GM19239 (cell line): ENCODE measurements at places on chromosomes 11 and 22.

DNA sequence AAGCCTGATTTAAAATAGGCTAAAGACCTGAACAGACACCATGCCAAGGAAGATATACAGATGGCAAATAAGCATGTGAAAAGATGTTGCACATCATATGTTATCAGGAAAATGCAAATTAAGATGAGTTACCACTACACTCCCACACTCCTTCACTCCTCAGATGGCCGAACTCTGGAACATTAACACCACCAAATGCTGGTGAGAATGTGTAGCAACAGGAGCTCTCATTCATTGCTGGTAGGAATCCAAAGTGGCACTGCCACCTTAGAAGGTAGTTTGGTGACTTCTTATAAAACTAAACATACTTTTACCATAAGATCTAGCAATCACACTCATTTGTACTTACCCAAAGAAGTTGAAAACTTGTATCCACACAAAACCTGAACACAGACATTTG, 2047.3 kb downstream of the LRRC4C start:
- DNase-seq: no peak

DNA sequence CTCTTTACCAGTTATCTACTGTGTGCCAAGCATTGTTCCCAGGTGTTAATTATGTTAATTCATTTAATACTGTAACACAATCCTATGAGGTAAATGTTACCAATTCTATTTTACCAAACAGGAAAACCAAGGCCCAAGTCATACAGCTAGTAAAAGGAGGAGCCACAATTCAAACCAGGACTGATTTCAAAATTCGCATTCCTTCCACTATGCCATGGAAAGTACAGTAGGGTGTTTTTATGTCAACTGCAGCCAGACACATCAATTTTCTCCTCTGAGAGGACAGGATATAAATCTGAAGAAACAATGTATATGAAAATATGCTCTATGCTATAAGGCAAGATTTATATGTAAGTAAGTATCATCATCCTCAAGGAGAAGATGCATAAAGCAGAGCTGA, 104.3 kb downstream of the RPL27A start:
- no peak for DNase-seq

DNA sequence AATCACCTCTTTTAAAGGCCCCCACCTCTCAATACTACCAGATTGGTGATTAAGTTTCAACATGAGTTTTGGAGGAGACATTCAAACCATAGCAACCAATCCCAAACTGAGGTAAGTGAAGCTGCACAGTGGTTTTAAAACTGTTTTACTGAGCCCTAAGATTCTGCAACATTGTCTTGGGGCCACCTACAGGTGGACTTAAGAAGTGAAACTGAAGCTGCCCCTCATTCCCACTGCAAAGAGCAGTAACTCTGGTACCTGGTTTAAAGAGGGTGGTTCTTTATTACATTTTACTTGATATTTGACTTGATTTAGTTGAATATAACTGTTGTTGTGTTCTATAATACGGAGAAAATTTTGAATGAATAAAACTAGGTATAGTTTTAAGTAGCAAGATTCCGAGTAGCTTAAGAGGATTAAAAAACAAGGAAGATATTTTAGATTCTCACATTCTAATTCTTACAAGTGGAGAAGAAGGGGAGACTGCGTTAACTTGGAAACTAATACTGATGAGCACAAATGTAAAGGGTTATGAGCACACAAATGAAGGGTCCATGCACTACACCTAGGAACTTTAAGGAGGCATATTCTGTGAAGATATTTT, 26.7 kb downstream of the SYT9 start:
- peak; percentile 10 for DNase-seq

DNA sequence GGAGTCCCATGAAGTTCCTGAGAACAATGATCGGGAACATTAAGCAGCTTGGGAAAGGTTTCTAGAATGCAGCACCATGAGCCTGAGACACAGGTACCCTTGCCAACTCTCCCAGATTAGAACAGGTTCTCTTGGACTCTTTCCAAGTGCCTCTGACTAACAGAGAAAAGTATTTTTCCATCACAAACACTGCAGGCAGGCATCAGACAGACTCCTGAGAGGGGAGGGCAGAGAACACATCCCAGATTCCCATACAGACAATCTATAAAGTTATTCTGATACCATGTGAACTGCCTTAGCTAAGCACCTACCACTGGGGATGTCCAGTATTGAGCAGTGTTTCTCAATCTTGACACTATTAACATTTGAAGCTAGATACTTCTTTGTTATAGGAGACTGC, 27.3 kb downstream of the SERGEF start:
- no peak for DNase-seq

DNA sequence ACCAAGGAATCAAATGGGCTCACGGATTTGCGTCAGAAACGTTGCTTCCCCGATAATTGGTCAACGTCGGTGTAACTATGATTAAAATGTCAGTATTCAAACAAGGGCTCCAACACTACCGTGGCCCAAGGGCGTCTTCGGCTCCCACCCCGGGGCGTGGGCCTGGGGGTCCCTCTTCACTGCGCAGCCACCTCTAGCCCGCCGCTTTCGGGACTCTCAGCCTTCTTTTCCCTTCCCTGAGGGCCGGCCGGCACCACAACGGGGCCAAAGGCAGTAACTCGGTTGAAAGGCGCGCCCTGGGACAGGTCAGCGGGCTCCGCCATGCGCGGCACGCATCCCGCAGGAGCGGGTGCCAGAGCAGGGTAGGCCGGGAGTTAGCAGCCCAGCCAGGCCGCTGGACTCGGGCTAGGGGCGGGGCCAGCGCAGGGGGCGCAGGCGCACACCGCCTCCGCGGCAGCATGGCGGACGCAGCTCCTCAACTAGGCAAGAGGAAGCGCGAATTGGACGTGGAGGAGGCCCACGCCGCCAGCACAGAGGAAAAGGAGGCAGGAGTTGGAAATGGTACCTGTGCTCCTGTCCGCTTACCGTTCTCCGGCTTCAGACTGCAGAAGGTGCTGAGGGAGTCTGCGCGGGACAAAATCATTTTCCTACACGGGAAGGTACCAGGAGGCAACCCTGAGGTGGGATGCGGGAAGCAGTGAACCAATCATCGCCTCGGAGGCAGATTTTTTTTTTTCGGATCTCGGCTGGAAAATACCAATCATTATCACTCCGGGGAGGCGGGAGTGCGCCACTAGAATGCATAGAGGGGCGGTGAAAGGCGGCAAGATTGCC, at the start of gene DCPS:
Gene DCPS (plus strand): TSS at position 438 of the 834 bp plus-strand sequence. CDS start 21 bp downstream, at position 459.
- DNase-seq: peak; percentile 84

GRCh38 chr11:90491466-90491865, 268.6 kb upstream of the CHORDC1 start:
- DNase-seq: no peak

DNA sequence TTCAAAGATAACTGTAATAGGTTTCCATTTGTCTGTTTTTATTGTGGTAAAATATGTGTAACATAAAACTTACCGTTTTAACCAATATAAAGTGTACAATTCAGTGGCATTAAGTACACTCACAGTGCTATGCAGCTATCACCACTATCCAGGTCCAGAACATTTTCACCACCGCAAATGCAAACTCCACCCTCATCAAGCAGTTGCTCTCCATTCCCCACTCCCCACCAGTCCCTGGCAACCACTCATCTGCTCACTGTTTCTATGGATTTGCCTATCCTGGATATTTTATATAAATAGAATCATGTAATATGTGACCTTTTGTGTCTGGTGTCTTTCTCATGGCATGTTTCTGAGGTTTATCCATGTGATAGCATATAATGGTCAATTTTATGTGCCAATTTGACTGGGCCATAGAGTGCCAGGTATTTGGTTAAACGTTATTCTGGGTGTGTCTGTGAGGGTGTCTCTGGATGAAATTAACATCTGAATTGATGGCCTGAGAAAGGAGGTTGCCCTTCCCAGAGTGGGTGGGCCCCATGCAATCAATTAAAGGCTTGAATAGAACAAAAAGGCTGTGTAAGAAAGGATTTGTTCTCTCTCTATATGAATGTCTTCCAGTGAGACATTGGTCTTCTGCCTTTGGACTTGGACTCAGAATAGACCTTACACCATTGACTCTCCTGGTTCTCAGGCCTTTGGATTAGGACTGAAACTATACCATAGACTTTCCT, 17.2 kb upstream of the SMCO4 start:
- DNase-seq: no peak

GRCh38 chr22:43436868-43437267, 25.1 kb downstream of the MPPED1 start:
- DNase-seq: no peak

- no peak for DNase-seq
These were observed 104.3 kb upstream of the SYT13 start for GRCh38 chr11:45390407-45390806.

DNA sequence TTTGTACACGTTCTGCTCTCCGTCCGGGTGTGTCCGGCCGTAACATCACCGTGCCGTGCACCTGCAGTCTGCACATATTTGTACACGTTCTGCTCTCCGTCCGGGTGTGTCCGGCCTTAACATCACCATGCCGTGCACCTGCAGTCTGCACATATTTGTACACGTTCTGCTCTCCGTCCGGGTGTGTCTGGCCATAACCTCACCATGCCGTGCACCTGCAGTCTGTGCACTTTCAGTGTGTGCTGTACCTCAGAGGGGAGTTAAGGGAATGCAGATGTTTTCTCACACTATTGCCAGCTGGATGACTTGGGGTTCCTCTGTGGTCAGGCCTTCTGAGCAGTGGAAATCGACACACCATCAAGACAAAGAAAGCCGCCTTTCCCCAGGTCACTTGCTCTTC, 4.2 kb downstream of the TTLL8 start:
- DNase-seq: no peak

- DNase-seq: no peak
These were observed 33.3 kb downstream of the DENND5A start for GRCh38 chr11:9231848-9232177.

- DNase-seq: no peak
These were observed 12.0 kb downstream of the PRSS23 start for GRCh38 chr11:86812322-86812670.

DNA sequence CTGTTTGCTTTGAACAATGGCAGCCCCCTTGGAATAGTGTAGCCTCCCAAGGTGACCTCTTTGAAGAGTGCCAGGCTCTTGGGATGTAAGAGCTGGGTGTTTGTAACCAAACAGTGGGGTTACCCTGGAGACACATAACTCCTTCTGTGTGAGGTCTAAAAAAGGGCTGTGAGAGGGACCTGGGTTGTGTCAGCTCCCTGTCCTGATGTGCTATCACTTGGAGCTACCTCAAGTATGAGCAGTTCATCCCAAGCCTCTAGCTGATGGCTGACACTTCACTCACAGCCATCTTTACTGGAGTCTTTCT, 40.2 kb downstream of the TSPAN18 start:
- no peak for DNase-seq

DNA sequence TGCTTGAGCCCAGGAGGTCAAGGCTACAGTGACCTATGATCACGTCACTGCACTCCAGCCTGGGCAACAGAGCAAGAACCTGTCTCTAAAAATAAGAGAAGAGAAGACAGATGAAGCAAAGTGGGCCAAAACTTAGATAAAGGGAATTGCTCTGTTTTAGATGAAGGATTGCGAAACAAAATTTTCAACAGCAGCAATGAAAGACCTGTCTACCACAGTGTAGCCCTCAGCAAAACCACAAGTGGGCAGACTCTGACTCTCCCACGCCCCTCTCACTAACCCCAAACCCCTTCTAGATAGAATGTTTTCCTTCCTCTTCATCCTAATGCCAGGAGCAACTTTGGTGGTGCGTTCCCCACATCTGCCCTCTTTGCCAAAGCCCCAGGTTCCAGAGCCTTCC, 105.6 kb upstream of the ALDH3B2 start:
- no peak for DNase-seq

- DNase-seq: no peak
These were observed 79.0 kb downstream of the TRIM29 start for GRCh38 chr11:120058931-120059330.

DNA sequence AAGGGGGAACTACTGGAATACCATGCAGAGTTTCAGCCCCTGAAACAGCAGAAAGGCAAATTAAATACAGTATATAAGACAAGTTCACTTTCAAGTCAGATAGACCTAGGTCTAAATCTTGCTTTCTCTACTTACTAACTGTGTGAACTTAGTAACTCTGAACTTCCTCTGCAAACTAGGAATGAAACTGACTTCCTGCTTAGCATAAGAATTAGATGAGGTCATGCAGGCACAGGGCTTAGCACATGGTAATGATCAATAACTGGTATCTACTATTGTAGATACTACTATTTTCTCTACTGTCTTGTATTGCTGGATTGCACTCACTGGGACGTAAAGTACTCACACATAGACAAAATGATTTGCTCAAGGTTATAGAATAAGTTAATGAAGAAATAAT, 51.5 kb upstream of the MTNR1B start:
- DNase-seq: no peak

DNA sequence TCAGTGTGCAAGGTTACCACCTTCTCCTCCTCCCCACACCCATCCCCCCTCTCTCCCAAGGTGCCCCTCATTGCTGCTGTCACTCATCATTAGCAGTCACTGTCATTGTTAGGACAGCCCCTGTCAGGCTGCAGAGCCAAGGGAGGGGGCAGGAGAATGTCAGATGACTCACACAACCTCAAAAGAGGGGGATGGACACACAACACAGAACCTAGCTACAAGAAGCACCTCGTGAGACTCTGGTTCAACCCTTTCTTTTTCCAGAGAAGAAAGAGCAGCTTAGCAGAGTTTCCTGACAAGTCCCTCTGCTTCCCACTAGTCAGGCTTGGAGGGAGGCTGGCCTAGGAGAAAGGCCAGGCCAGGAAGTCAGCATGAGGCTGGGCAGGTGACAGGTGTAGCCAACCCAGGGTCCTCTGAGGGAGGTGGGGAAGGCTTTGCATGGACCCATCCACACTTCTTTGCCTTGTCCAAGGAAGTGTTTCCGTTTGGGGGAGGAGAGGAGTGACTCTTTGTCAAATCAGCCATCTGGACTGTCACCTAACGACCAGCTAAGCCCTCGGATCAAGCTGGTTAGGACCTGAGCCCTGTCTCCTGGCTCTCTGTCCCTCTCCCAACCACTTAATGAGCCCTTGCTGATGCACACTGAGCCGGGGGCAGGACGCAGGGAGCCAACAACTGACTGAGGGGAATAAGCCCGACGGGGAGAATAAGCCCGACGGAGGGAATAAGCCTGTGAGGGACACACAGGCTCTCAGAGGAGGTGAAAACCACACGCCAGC, 18.3 kb downstream of the ADORA2A start:
- no peak for DNase-seq

- no peak for DNase-seq
These were observed 34.9 kb downstream of the UVRAG start for GRCh38 chr11:75849894-75850293.
